ENCODE measurements at places on chromosomes 5 and 9. TPM values are rescaled to one million over a fixed set of nuclear protein-coding genes. Genes with fewer than 3 reads are reported as not detected.

The ANKRD18A gene
- 0.29 TPM for total RNA-seq

The HAPLN1 gene
- 0.12 TPM for total RNA-seq

- H3K4me1 ChIP-seq, result peaks cover 20% of the 10 kb centered on the region
- DNase-seq, result no peak
- H3K27me3 ChIP-seq, result no peaks in the 10 kb centered on the region
- H3K36me3 ChIP-seq, result no peaks in the 10 kb centered on the region
- no peak overlapping the region for H3K4me3 ChIP-seq
Observed at GRCh38 chr9:33840381-33840780, 23.4 kb downstream of the UBE2R2 start.

- H3K27me3 ChIP-seq, result peaks cover 50% of the 10 kb centered on the region
- H3K36me3 ChIP-seq, result no peaks in the 10 kb centered on the region
- H3K4me3 ChIP-seq, result no peak overlapping the region
- no peak for DNase-seq
Observed at GRCh38 chr9:131019388-131020239, 10.6 kb downstream of the LAMC3 start.

DNA sequence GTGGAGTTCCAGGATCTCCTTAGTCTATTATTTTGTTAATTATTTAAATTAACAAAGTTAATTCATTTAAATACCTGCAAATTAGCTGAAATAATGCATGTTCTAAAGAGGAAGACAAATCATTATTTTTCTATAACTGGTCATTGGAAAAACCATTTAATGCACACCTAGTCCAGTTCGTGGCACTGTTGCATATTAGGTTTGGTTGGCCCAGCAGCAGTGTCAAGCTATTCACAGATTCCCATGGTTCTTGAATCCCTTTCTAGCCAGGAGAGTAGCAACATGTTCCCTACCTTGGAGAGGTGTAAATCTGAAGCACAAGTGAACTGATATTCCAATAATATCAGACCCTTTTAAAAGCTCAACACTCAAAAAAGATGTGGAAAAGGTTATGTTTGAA lies 155.2 kb downstream of the TMEM161B start:
- no peak overlapping the region for H3K4me3 ChIP-seq
- no peak overlapping the region for H3K27ac ChIP-seq
- no peaks in the 10 kb centered on the region for H3K4me1 ChIP-seq

GRCh38 chr5:137336161-137336560 lies 163.0 kb downstream of the SPOCK1 start:
- DNase-seq, result no peak
- H3K36me3 ChIP-seq, result no peaks in the 10 kb centered on the region
- no peaks in the 10 kb centered on the region for H3K4me1 ChIP-seq
- H3K27me3 ChIP-seq, result no peaks in the 10 kb centered on the region
- no peak overlapping the region for H3K27ac ChIP-seq

All from esophagus squamous epithelium (tissue), 5 donors.